ENCODE measurements at places on chromosomes 5 and 9. TPM values are rescaled to one million over a fixed set of nuclear protein-coding genes. Genes with fewer than 3 reads are reported as not detected.

ANKRD18A gene
- 4.9 TPM for total RNA-seq

LHX3 gene
- 0.07 TPM for total RNA-seq

PRUNE2 gene
- 0.14 TPM for total RNA-seq

CD72 gene
- total RNA-seq: not detected

ROPN1L gene
- total RNA-seq: 2.0 TPM

TRMO gene
- 11.7 TPM for total RNA-seq

IFNK gene
- total RNA-seq: not detected

HOMER1 gene
- total RNA-seq: 5.3 TPM

GLRA1 gene
- not detected for total RNA-seq

SH3PXD2B gene
- total RNA-seq: 17.8 TPM

GABRA1 gene
- not detected for total RNA-seq

SPAG8 gene
- total RNA-seq: 0.41 TPM

BSPRY gene
- 0.03 TPM for total RNA-seq

GBA2 gene
- total RNA-seq: 30.0 TPM

INSL4 gene
- total RNA-seq: 13.9 TPM

CBY3 gene
- total RNA-seq: not detected

ENG gene
- total RNA-seq: 0.37 TPM

LCN9 gene
- total RNA-seq: not detected

ENTPD8 gene
- 0.31 TPM for total RNA-seq

GRHPR gene
- 163 TPM for total RNA-seq

PTGS1 gene
- 1.3 TPM for total RNA-seq

FBLL1 gene
- total RNA-seq: not detected

CCDC152 gene
- not detected for total RNA-seq

RGS7BP gene
- total RNA-seq: not detected

RLN2 gene
- total RNA-seq: 0.24 TPM

KIAA1958 gene
- 2.2 TPM for total RNA-seq

MYOZ3 gene
- not detected for total RNA-seq

SPATA6L gene
- total RNA-seq: 2.4 TPM

BAAT gene
- 0.43 TPM for total RNA-seq

PCDHGC5 gene
- total RNA-seq: 0.02 TPM

B4GALT1 gene
- 122 TPM for total RNA-seq

ZNF474 gene
- 0.21 TPM for total RNA-seq

COL5A1 gene
- total RNA-seq: 39.0 TPM

FAM163B gene
- not detected for total RNA-seq

NPR2 gene
- total RNA-seq: 4.6 TPM

ADAMTS13 gene
- 0.45 TPM for total RNA-seq

LOX gene
- total RNA-seq: 2.0 TPM

CD14 gene
- 3.8 TPM for total RNA-seq

TMEM38B gene
- 18.0 TPM for total RNA-seq

KLHL3 gene
- 0.18 TPM for total RNA-seq

SPINK1 gene
- total RNA-seq: not detected
